COR-L47 (cell line): ENCODE measurements at places on chromosomes 13 and 19.
A peak's percentile ranks its signal among the peaks of the same experiment; 100 is the strongest.

- no peak for DNase-seq
Measured at GRCh38 chr19:10226021-10226375, 5.1 kb downstream of the S1PR2 start.

DNA sequence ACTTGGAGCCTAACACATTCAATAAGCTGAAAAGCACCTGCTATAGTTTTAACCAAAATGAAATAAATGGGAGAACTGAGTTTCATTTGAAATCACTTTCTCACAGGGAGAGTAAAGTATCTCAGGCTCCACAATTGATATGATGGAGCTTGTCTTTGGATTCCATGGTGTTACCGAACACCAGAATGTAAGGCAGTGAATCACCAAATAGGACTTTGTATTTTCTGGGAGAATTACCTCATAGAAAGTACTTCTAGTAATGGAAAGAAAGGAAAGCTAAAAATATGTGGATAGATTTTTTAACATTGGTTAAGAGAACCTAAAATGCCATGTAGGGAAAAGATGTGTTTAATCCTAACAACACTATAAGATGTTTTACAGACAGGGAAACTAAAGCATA, 123.6 kb downstream of the NALCN start:
- DNase-seq = no peak

GRCh38 chr13:18953139-18953930, 228.3 kb downstream of the TUBA3C start:
- no peak for DNase-seq

DNA sequence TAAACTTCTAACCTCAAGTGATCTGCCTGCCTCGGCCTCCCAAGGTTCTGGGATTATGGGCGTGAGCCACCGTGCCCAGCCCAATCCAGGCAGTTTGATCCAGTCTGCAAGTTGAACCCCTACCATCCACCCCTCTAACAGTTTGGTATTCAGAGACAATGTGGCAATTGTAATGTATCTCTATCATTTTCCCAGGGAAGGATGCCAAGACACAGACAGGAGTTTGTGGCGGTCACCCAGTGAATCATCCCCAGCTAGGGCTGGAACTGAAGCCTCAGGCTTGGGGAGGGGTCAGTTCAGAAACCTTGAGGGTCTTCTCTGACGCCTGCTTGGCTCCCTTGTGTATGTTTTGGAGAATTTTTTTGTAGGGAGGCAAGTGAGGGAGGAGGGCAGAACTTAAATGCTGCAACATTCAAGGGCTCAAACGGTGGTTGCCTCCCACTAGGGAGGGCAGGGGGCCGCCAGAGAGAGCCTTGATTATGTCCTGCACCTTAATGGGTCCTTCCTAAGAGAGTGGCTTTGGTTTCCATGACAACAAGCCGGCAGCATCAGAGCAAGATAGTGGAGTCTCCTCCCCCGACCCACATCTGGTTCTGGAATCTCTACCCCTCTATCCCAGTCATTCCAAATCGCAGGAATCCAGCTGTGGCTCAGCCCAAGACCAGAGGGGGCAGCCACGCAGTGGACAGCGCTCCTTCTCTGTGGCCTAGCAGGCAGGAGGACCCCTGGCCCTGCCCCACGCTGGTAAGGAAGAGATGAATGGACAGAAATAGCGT, 14.9 kb upstream of the FEM1A start:
- no peak for DNase-seq

- DNase-seq = no peak
Measured at GRCh38 chr19:38592940-38593339, 24.8 kb downstream of the MAP4K1 start.

- no peak for DNase-seq
Measured at GRCh38 chr13:44394658-44395057, 21.0 kb downstream of the SERP2 start.

DNA sequence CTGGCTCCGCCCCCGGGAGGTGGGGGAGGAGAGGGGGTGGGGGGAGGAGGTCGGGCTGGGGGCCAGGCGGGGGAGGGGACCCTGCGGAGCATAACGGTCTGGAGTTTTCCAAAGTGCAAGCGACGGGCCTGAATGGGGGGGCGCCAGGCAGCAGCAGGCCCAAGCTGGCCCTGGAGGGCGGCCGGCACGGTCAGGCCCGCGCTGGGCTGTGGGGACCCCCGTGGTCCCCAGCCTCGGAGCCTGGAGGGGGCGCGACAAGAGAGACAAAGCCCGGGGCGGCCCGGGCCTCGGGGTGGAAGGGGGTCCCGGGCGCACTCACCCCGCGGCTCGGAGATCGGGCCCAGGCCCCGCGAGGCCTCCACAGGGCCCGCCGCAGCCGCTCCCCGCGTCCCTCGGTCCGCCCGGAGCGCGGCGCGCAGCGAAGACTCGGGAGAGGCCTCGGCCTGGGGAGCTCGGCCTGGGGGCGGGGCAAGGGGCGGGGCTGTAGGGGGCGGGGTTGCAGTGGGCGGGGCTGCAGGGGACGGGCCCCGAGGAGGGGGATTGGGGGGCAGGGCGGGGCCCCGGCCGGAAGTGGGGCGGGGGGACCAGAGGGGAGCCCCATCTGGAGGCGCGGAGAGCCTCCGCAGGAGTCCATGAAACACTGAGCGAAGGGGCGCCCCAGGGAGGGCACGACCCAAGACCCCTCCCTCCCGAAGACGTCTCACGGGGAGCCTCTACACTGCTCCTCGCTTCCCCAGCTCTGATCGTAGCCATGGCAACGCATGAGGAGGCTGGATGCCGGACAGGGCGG, 47.6 kb downstream of the PTPRS start:
- DNase-seq = peak; percentile 34

DNA sequence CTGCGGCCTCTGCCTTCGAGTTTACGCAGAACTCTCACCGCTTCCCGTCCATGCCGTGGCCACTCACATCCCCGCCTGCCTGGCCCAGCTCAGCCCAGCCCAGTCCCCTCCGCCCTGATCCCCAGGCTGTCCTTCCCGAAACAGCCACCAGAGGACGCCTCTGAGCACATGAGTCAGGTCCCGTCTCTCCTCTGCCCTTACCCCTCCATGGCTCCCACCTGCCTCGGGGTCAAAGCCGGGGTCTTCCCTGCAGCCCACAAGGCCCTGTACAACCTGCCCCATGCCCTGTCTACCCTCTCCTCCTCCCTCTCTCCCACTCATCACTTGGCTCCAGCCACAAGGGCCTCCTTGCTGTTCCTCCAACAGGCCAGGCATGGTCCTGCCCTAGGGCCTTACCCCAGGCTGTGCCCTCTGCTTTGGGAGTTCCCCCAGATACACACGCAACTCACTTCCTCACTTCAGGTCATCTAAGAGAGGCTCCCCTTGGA, 8.1 kb upstream of the SEMA6B start:
- DNase-seq = no peak

- no peak for DNase-seq
Measured at GRCh38 chr13:68056816-68057710, 826.9 kb upstream of the PCDH9 start.

- DNase-seq = no peak
Measured at GRCh38 chr13:111323549-111323948, 3.1 kb downstream of the TEX29 start.

GRCh38 chr13:50451609-50452008, 391.9 kb downstream of the DLEU7 start:
- DNase-seq = no peak

DNA sequence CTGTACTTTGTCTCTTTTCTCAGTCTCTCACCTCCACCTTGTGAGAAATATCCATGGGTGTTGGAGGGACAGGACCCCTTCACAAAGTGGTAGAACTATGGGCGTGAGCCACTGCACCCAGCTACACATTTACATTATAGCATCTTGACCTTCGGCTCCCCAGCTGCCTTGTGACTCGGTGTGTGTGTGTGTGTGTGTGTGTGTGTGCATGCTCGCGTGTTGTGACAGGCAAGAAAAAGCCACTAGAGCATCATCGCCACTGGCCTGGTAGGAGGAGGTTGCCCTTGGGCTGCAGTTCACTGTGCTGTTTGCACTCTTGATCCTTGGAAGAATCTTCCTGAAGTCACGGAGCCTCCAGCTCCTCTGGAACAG, 13.7 kb upstream of the ZNF888 start:
- DNase-seq = no peak

DNA sequence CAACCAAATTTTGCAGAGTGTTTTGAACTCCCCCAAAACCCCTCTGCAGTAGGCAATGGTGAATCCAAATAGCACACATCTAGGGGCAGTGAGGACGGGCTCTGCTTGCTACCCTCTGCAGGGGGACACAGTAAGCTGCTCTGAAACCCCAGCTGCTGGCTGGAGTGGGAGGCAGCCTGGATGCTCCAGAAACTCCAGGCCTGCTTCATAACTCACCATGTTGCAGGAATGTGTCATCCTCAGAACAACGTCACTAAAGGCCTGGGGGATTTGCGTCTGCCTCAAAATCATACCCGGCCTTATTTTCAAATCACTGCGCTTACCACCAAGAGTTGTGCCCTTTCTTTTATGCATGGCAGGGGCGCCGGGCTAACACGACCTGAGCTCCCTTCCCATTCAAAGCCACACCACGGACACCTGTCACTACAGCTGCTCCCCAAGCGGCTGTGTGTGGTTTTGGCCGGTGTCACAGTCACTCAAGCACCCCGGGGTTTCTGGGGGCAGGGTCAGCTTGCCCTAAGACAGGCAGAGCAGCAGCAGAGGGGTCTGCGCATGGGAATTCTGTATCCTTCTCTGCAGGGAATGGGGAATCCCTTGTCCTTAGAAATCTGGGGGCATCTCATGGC, 93.9 kb downstream of the TSHZ3 start:
- no peak for DNase-seq

DNA sequence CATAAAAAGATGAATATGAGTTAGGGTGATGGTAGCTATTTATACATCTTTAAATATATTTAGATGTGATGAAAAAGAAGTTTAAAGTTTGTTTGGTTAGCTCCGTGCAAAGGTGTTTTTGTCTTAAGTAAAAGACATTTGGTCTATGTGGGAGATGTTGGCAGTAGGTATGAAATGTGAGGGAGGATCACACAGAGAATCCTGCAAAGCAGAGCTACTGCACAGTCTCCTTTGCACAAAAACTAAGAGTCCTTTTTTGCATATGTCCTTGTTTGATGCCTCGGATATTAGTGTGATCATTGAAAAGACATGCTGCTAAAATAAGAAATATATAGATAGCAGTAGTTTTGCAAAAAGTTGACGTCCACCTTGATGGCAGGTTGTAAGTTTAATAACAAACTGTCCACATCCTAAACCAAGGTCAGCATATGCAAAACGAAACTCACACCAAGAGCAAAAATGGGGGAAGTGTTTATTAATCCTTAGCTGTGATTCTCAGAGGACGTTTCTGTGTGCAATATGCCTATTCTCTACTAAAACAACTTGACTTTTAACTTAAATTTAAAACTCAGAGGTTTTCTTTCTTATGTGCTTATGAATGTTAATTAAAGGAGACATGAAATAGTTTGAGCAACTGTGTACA, 870.1 kb downstream of the PCDH9 start:
- DNase-seq = no peak

- DNase-seq = no peak
Measured at GRCh38 chr13:78036841-78037240, 118.2 kb upstream of the EDNRB start.

- no peak for DNase-seq
Measured at GRCh38 chr13:96075953-96076543, 13.9 kb upstream of the HS6ST3 start.

GRCh38 chr19:56477429-56478338, 539 bp upstream of the ZNF667 start:
- no peak for DNase-seq

GRCh38 chr19:50000038-50000840, 24.9 kb downstream of the VRK3 start:
- no peak for DNase-seq

DNA sequence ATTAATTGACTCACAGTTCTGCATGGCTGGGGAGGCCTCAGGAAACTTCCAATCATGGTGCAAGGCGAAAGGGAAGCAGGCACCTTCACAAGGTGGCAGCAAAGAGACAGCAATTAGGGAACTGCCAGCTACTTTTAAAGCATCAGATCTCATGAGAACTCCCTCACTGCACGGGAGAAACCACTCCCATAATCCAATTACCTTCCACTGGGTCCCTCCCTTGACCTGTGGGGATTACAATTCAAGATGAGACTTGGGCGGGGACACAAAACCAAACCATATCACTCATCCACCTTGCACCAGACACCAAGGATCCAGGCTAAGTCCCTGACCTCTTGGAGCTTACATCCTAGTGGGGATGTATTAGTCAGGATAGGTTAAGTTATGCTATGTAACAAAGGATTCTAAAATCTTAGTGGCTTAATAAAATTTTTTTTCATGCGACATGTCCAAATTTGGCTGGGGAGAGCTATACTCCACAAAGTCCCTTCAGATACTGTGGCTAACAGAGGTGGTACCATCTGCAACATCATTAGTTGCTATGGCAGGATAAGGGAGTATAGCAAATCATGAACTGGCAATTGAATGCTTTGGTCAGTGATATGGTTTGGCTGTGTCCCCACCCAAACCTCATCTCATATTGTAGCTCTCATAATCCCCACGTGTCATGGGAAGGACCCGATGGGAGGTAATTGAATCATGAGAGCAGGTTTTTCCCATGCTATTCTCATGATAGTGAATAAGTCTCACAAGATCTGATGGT, 8.3 kb upstream of the FAM187B start:
- no peak for DNase-seq

- no peak for DNase-seq
Measured at GRCh38 chr13:31827707-31828106, 88.4 kb downstream of the RXFP2 start.

DNA sequence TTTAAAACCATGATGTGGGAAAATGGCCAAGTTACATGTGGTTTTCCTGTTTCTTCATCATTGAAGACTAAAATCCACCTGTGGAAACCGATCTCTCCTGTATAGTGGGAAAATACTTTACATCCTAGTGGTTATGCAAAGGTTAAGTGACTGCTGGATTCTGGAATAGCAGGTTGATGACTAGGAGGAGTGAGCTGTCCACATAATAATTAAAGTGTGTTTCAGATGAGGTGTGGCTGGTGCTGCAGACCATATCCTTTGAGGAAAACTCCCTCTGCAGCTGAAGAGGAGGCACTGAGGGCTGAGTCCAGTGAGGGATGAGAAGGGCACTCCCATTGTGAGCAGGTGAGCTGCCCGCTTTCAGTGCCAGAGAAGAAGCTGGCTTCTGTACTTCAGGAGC, 43.2 kb downstream of the DCLK1 start:
- peak; percentile 43 for DNase-seq

DNA sequence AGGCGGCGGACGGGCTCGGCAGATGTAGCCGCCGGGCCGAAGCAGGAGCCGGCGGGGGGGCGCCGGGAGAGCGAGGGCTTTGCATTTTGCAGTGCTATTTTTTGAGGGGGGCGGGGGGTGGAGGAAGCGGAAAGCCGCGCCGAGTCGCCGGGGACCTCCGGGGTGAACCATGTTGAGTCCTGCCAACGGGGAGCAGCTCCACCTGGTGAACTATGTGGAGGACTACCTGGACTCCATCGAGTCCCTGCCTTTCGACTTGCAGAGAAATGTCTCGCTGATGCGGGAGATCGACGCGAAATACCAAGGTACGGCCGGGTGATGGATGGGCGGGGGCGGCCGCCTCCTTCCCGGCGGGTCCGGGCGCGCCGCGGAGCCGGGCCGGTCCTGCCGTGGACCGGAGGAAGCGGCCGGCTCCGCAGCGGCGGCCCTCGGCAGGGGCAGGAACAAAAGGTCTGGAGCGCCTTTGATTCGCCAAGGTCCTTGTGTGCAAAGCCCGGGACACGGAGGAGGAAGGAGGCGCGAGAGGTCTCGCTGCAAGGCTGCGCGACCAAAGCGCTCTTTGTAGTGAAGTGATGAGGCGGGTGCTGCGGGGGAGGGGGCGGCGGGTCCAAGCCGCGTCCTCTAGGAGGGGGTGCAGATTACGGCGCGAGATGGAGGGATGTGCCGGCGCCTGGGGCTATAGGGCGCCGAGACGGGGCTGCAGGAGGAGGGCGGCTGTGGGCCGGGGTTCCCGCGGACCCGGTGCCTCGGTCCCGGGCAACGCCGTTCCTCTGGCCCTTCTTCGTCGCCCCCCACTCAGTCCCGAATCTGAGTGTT, 689 bp downstream of the ING1 start:
- DNase-seq = peak; percentile 62

GRCh38 chr19:44694184-44694579, 4.8 kb upstream of the CEACAM16 start:
- DNase-seq = no peak
